Stimulated activated CD4-positive, alpha-beta T cell treated with anti-CD3 and anti-CD28 coated beads, Interleukin-1b, Interleukin-23, amount 100 ng/mL, for 4 hours (primary cell): ENCODE measurements at places on chromosomes 16 and 17.

DNA sequence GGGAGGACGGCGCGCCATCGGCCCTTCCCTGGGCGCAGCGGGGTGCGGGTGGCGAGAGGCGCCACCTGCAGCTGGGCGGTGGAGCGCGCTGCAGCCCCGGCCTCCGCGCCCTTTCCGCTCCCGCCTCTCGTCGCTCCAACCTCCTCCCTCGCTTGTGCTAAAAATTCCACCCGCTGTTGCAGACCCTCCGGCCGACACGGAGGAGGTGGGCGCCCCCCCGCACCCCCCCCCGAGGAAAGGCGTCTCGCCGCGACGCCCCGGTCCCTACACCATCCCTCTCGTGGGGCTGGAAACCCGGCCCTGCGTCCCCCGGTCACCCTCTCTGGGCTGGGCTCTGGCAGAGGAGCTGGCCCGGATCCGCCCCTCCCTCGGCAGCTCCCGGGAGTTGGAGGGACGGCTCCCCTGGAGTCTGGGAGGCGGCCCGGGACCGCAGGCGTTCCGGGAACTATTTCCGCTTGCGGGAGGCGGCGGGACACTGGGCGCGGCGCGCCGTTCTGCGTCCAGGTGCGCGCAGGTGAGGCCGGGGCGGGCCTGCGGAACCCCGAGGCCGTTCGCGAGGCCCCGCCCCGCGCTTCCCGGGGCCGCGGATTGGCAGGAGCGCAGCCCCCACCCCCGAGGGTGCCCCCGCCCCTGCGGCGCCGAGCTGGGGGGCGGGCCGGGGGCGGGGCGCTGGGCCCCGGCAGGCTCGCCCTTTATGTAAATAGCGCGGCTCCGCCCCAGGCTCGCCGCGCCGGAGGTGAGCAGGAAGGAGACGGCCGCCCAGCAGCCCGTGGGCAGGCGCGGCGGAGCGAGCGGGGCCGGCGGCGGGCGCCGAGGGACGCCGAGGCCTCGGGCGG is at the start of gene LLGL2:
TSS of gene LLGL2 (plus strand) at position 728 of the 836 bp plus-strand sequence. CDS start 17,730 bp downstream, outside the sequence.
- peak; percentile 73 for DNase-seq

- peak; percentile 73 for DNase-seq
These were observed 4.5 kb downstream of the PRSS27 start for GRCh38 chr16:2715519-2715918.

DNA sequence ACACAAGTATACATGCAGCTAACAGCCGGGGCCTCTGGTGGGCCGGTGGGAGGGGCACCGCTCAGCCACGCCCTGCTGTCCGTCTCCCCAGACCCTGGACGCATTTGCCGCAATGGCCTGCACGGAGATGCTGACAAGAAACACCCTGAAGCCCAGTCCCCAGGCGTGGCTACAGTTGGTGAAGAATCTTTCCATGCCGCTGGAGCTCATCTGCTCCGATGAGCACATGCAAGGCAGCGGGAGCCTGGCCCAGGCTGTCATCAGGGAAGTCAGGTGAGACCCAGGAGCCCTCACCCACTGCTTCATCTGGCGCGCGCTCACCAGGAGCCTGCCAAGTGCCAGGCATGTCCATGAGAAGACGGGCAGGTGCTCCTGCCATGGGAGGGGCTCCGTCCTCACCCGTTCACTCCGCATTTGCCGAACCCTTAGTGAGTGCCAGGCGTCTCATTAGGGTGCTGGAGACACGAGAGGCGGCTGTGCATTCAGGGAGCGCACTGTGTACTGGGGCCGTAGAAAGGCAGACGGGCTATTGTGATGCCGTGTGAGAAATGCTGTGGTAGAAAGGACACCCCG is 51.4 kb upstream of the ENDOV start:
- DNase-seq = no peak

DNA sequence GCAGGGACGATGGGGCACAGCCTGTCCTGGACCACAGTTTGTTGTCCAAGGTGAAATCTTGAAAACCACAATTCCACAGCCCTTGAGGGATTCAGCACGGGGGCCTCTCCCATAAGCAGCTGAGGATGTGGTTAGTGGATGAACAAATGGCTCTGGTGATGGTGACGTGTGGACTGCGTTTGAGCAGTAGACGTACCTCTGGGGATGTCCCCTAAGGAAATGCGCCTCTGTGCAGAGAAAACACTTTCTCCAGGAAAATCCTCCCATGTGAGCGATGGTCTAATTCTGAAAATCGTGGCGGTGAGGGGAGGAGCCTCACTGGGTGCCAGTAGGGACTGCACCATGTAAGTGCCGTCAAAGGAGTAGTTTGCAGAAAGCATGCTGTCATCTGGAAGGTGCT is 2.7 kb upstream of the SEPTIN12 start:
- no peak for DNase-seq

GRCh38 chr16:9820476-9821246 is 361.6 kb downstream of the GRIN2A start:
- DNase-seq = no peak

DNA sequence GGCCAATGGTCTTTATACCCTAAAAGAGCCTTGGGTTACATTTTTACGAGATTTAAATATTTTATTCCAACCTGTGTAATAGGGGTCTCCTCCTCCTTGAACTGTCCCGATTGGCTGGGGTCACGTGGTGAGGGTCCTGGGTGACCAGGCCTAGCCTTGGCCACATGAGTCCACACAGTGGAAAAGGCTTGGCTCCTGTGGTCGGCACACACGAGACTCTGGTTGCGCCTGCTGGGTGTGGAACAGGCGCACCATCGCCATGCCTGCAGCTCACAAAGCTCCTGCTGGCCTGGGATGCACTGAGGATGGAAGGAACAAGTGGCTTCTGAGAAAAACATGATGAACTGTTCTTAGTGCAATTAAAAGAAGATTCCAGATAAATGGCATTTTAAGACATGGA is 103.9 kb upstream of the ZNF750 start:
- no peak for DNase-seq

DNA sequence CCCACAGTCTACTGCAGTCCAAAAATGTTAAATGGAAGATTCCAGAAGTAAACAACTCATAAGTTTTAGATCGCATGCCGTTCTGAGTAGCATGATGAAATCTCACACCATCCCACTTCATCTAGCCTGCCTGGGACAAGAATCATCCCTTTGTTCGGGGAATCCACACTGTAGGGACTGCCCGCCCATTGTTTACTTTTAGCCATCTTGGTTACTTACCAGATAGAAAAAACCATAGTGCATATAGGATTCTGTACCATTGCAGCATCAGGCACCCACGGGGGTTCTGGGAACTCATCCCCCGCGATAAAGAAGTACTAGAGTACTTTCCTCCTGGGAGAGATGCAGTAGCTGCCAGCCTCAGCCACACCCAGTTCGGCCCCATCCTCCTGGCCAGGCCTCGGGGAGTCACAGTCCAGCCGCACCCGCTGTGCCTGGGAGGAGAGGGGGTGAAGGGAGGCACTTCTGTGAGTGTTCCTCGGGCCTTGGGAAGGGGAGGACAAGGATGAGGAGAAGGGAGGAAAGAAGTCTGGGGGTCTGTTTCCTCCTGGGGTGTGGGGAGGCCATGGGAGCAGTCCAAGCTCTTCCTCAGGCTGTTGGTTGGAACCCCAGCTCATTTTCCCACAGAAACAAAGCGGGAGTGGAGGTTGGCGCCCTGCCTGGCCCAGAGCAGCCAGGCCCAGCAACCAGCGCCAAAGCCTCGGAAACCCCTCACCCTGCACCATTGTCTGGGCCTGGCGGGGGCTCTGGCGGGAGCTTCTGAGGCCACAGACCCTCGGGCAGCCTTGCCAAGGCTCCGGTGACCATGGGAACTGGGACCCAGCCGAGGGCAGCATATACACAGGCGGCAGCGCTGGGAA is 8.9 kb downstream of the TRIM47 start:
- DNase-seq = no peak
